ENCODE measurements at places on chromosomes 11 and 22.

DNA sequence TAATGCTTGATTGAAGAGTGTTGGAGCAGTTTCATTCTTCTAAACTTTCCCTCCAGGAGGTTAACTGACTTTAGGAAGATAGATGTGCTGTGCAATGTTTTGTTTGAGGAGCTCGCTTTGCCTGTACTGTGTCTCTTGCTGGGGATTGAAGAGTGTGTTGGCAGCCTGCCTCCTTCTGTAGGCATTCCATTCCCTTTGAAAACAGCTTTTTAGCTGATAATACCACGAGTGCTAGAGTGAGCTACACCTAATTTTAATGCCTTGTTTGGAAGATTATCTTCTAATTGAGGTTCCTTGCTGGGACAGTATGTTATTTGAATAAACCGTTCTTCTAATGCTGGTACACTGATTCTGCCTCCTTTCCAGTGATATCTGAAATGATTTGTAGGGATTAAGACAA is 7.2 kb downstream of the DDX10 start:
- DNase-seq: no peak

DNA sequence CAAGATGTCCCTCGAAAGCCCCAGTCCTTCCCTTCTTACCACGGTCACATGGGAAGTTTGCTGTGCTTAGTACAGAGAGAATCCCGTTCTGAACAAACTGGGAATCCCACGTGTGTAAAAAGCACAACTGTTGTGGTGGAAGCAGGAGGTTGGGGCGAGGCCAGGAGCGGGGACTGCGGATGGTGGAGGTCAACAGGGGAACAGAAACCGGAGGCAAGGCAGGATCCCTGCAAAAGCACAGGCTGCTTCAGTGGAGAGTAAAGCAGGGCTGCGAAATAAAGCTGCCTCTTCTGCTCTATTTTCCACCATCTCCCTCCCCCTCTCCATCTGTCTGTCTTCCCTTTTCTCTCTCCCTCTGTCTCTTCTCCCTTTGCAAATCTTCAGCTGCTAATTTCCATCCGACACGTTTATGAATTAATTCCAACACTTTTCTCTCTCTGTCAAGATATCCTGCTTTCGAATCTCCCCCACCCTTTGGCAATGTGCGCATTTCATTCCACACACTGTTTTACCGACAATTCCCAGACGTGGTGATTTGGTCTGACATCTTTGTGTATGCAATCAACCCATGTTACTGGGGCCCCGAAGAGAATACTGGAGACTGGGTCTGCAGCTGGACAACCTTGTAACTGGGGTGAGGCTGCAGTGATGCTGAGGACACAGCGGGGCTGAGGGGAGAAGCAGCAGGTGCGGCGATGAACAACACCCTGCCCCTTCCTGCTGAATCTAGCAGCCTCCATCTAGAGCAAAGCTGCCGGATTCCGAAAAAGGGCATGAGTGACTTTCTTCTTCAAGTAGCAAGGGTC is 571.8 kb downstream of the OPCML start:
- no peak for DNase-seq

GRCh38 chr11:72433455-72434036 is 785 bp downstream of the CLPB start:
- DNase-seq: no peak

GRCh38 chr11:79860336-79860735 is 419.5 kb upstream of the TENM4 start:
- no peak for DNase-seq

- DNase-seq: no peak
Measured at GRCh38 chr22:37310075-37310606, 27.8 kb downstream of the CYTH4 start.

DNA sequence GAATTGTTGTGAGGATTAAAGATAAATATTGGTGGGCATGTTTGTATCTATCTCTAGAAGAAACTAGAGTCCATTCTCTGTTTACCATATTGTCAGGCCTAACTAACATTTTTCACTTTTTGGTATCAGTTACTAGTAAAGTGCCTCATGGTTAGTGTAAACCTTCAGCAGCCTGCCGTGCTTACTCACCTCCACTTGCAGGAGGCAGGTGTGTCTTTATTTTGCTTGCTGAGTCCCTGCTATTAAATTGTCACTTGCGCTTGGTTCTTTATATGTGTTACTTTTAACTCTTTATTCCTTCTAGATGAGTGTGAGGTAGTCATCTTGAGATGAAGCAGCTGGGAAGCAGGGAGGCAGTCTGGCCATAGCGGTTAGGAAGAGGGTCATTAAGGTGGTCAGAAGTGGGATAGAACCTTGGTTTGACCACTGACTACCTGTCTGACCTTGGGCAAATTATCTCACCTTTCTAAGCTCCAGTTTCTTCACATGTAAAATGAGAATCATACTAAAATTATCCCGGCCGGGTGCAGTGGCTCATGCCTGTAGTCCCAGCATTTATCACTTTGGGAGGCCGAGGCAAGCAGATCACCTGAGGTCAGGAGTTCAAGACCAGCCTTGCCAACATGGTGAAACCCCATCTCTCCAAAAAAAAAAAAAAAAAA is 21.2 kb downstream of the PPP6R3 start:
- no peak for DNase-seq

DNA sequence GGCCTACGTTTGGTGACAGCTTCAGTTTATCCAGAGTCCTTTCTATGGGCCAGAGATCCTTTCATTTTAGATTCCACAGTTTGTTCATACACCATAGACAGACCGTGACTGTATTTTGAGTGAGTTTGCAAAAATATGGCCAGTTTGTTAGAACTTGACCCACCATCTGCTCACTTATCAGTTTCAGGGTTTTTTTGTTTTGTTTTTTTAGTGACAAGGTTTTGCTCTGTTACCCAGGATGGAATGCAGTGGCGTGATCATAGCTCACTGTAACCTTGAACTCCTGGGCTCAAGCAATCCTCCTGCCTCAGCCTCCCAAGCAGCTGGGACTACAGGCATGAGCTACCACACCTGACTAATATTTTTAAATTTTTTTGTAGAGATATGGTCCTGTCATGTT is 9.1 kb upstream of the CKAP5 start:
- DNase-seq: no peak

Measured in AG04450 (cell line).